ENCODE measurements at places on chromosomes 1 and 21.

GRCh38 chr1:26994787-26995517 is 1.5 kb downstream of the TRNP1 start:
- no peak for DNase-seq

DNA sequence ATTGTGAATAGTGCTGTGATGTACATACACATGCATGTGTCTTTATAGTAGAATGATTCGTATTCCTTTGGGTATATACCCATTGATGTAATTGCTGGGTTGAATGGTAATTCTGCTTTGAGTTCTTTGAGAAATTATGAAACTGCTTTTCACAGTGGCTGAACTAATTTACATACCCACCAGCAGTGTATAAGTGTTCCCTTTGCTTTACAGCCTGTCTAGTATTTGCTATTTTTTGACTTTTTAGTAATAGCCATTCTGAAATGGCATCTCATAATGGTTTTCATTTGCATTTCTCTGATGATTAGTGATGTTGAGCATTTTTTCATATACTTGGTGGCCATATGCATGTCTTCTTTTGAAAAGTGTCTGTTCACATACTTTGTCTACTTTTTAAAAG is 54.5 kb upstream of the FAM78B start:
- DNase-seq = no peak

- DNase-seq = no peak
Observed at GRCh38 chr1:197776351-197777105, 1.2 kb upstream of the DENND1B start.

- DNase-seq = no peak
Observed at GRCh38 chr1:218872026-218872425, 301.7 kb upstream of the LYPLAL1 start.

GRCh38 chr1:163093579-163093978 is 24.4 kb downstream of the RGS4 start:
- DNase-seq = no peak
